ENCODE measurements at places on chromosomes 3 and 15.
A peak's percentile ranks its signal among the peaks of the same experiment; 100 is the strongest.

- no peak for DNase-seq
Observed at GRCh38 chr3:192819001-192819569, 91.7 kb upstream of the FGF12 start.

DNA sequence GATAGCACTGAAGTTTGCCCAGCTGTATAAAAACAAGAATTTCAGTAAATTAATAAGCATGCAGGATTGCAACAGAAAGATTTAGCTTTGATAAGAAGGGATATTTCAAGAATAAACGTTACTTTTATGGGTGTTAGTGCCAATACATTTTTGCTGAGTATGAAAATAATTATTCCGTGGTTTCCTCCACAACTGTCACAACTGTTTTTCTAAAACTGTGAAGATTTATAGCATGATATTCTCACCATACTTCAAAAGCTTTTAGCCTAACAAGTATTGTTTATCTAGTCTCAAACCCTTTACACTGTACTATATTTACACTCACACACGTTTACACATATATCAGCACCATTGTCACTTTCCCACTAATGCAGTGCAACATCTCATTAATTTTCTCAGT is 200.5 kb downstream of the TPRG1 start:
- no peak for DNase-seq

DNA sequence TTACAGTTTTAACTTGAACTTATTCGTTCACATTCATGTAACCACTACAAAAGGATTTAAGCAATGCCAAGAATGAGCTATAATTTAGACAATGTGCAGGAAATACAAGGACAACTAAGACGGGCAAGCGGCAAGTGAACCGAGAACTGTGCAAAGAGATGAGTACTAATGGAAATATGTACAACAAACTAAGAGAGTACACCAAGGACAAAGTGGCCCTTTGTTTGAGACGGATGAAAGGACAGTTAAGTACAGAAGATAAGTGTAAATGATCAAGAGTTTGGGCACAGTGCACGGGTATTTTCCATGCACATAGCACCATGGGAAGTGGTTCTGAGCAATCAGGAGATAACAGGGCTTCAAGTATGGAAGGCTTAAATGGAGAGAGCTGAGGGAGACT is 281.7 kb downstream of the ROBO2 start:
- no peak for DNase-seq

- DNase-seq, result no peak
Observed at GRCh38 chr3:137191133-137191923, 233.5 kb downstream of the IL20RB start.

GRCh38 chr15:92667287-92667904 is 11.8 kb upstream of the FAM174B start:
- no peak for DNase-seq

DNA sequence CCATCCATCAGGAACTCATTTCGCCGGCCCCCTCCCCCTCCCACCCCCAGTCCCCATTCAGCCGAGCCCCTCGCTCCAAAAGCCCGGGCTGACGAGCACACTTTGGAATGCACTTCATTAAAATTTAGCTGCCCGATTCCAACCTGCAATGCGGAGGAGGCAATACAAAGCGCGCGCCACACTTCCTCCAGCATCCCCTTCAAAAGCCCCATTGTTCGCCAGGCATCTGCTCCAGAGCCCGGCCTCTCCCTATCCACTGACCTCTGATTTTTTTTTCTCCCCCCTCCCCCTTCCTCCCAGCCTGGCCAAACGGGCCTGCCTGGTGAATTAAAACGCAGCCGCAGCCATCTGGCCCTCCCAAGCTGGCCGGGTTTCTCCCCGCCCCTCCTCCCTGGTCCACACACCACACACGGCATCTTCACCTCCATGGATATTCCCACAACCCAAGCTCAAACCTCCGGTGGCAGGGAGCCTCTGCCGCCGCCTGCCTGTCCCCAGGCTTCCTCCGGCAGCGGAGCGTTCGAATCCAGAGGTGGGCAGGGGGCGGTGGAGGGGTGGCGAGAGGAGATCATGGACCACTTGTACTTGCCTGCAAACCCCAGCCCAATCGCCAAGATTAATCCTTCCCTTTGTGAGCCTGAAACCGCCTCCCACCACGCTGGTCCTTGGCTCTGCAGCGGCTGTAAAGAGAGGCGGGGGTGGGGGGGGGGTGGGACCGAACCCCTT is 441.3 kb downstream of the MAGI1 start:
- DNase-seq, result no peak

GRCh38 chr3:98500019-98500418 is 2.5 kb downstream of the OR5K2 start:
- no peak for DNase-seq

DNA sequence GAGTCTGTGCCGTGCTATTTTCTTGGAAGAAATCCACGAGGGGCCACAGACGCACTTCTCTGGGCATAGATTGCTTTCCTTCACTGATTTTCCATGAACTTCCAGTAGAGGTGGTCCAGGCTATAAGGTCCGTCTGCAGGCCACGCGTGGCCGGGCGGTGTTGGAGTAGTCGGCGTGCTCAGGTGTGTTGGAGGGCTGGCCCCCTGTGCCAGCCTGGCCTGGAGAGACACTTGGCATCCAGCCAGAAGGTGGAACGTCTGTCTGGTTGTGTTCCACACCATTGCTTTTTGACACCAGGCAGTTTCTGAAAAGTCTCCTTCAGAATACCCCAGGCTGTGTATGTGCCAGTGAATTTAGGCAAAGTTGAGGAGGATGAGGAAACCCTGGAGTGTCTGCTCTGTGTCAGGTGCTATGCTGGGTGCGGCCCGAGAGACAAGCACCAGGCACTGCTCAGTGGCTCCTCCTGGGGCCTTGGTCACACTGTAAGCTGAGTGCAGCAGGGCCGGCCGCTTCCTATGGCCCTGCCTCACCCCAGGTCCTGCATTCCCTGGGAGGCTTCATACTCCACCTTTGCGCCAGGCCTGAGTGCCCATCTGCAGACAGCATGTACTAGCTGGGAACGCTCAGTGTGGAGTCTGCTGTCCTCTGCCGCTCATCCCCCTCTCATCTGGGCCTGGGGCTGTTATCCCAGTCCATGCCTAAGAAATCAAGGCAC is 52.1 kb upstream of the TAMM41 start:
- no peak for DNase-seq

GRCh38 chr15:47945872-47946650 is 174.7 kb upstream of the SLC24A5 start:
- DNase-seq, result no peak

- DNase-seq, result no peak
Observed at GRCh38 chr3:31903686-31904431, 77.2 kb downstream of the OSBPL10 start.

GRCh38 chr3:44106756-44107155 is 134.9 kb upstream of the TOPAZ1 start:
- no peak for DNase-seq

DNA sequence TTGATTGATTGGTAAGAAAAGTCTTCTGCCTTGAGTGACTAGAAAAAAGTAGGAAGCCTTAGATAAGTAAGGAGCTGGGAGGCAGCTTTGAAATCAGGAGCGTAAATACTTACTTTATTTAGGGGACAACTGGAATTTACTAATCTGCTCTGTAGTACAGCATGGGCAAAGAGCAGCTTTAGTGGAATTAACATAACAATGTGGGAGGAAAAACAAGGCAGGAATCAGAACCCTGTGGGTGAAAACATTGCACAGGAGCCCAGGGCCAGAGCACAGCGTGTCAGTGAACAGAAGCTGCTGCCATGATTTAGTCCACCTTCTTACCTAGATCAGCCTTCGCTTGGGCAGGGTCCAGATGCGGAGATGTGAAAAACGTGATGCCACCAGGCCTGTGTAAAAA is 14.6 kb downstream of the FMN1 start:
- no peak for DNase-seq

GRCh38 chr3:69012800-69013252 is 658 bp downstream of the EOGT start:
- DNase-seq, result peak; percentile 67

GRCh38 chr3:13869761-13870343 is 10.0 kb downstream of the WNT7A start:
- no peak for DNase-seq

DNA sequence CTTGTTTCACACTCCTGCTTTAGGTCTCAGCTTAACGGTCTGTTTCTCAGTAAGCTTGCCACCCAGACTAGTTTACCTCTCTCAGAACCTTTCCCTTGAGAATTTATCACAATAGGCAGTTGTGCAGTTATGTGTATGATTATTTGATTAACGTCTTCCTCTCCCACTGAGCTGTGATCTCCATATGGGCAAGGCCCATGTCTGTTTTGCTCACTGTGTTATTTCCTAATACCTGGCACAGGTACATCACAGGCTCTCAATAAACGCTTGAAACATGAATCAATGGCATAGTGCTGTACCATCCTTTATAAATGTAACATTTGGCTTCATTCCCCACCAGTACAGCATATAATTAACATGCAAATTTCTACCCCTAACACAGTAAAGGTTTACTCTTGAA is 29.1 kb upstream of the RARRES1 start:
- no peak for DNase-seq

DNA sequence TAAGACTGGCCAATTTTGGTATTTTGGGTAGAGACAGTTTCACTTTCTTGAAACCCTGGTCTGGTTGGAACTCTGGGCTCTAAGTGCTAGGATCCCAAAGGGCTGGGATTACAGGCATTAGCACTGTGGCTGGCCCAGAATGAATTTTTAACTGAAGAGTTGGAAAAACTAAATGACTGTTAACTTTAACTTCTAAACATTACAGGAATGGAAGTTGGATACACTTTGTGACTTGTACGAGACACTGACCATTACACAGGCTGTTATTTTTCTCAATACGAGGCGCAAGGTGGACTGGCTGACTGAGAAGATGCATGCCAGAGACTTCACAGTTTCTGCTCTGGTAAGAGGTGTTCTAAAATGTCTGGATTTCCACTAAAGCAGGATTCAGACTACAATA is 3.5 kb downstream of the EIF4A2 start:
- no peak for DNase-seq

DNA sequence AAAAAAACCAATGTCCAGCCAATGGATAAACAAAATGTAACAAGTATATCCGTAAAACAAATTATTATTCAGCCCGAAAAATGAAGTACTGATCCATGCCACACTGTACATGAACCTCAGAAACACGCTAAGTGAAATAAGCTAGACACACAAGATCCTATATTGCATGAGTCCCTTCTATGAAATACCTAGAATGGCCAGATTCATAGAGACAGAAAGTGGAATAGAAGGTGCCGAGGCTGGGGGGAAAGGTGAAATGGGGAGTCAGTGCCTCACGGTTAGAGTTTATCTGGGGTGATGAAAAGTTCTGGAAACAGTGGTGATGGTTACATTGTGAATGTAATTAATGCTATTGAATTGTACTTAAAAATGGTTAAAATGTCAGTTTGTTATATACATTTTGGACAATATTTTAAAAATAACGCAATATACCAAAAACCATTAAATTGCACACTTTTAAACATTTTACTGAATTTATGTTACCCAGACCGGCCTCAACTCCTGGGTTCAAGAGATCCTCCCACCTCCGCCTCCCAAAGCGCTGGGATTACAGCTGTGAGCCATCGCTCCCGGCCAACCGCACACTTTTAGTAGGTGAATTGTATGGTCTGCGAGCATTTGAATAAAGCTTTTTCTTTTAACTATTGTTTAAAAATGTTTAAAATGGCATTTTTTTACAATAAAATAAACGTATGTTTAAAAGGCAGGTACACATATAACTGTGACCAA is 2.1 kb downstream of the RNF168 start:
- no peak for DNase-seq

- no peak for DNase-seq
Observed at GRCh38 chr3:89506462-89507103, 399.2 kb downstream of the EPHA3 start.

GRCh38 chr15:74709892-74710291 is 14.1 kb upstream of the EDC3 start:
- DNase-seq, result no peak

- DNase-seq, result no peak
Observed at GRCh38 chr3:97647441-97647982, 117.0 kb upstream of the ARL6 start.

DNA sequence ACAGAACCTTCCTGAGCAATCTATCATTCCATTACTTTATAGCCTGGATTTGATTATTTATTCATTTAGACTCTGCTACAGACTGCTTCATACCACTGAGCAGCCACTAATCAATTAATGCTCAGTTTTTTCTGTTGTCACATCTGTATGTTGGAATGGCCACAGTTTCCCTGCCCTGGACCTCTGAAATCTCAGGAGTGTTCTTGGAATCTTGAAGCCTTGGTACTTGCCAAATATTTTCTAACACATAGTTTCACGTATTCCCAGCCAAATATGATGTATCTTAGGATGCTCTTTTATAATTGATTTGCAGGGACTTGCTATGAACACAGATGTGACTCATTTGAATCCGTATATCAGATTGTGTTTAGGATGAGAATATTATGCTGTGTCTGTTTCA is 225.8 kb downstream of the TAFA4 start:
- no peak for DNase-seq

- DNase-seq, result peak; percentile 26
Observed at GRCh38 chr3:45123581-45124269, 22.5 kb downstream of the CDCP1 start.

GRCh38 chr3:37946531-37946889 is 44.1 kb upstream of the VILL start:
- DNase-seq, result no peak

DNA sequence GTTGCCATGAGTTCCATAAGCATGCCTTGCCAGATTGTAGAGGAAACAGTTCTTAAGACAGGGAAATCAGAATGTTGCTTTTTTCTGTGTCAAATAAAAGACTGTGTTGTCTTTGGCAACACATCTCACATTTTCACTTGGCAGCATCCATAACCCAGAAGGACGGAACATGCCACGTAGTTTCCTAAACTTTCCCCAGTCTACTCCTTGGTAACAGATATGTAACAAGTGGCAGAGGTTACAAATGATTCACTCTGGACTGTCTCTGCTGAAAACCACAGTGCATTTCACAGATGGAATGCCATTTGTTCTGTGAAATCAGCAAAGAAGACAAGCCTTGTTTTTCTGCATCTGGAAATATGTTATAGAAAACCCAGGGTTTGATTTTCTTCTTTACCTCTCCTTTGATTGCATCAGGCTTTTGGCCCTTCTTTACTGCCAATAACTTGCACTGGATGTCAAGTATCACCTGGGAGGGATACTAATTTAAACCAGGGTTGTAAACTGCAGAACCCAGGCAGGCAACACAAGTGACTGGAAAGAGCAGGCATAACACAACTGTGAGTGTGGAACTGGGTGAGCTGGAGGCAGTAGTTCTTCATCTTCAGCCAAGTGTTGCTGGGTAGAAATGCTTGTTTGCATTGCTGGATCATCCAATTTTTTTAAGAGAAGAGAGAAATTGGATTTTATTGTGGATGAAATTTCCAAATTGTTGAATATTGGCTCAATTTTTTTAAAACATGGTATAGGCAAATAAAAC is 124.4 kb upstream of the FOXB1 start:
- DNase-seq, result peak; percentile 55

- DNase-seq, result no peak
Observed at GRCh38 chr3:53328746-53329145, 18.6 kb downstream of the DCP1A start.

- DNase-seq, result no peak
Observed at GRCh38 chr3:134795746-134796280, 753 bp downstream of the EPHB1 start.

- DNase-seq, result no peak
Observed at GRCh38 chr3:65851827-65852226, 186.9 kb downstream of the MAGI1 start.

All from HTR-8/SVneo (cell line).